A172 (cell line): ENCODE measurements at places on chromosomes 7 and 10.

DNA sequence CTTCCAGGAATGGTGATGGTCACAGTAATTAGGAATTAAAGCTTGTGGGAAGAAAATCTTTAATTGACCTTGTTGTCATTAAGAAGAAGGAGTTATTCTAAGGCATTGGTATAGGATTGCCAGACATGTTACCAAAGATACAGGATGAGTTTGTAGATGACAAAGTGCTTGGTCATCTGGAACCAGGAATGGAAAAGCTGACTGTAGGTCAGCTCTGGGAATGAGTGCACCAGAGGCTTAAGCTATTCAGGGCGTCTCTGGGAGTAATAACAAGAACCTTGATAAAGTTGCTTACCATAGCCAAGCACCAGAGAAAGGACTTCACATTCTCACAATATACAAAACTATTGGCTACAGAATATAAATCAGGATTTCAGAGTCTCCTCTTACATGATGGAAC lies 89.0 kb downstream of the PHTF2 start:
- DNase-seq, result peak; percentile 49

DNA sequence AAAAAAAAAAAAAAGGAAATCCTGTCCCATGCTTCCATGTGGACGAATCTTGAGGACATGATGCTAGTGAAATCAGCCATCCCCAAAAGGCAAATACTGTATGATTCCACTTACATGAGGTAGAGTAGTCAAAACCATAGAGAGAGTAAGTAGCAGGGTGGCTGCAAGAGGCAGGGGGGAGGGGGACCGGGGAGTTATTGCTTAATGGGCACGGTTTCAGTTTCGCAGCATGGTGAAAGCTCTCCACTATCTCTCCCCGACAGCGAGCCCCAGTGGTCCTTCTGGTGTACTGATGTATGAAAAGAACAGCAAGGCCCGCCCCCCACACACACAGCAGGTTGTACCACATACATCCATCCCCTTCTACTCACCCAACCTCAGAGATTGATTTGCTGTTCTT lies 32.8 kb downstream of the NOD1 start:
- DNase-seq, result no peak

GRCh38 chr7:143882604-143883078 lies 19.3 kb downstream of the TCAF1 start:
- DNase-seq, result peak; percentile 63

DNA sequence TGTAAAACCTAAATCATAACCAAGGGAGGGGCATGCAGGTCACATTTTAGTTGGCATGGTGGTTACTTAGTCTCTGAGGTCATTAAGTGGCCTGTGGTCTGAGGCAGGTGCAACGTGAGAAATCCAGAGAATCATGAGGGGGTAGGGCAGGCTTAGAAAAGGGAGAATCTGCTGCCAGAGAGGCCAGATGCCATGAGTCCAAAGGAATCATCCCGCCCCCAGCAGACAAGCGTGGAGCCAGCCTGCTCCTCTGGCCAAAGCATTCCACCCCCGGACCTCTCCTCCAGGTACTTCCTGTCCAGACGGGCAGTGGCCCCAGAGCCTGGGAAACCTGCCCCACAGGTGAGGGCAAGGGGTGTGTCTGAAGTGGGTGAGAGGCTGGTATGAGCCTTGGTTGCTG lies 196.4 kb upstream of the ZNF32 start:
- no peak for DNase-seq

DNA sequence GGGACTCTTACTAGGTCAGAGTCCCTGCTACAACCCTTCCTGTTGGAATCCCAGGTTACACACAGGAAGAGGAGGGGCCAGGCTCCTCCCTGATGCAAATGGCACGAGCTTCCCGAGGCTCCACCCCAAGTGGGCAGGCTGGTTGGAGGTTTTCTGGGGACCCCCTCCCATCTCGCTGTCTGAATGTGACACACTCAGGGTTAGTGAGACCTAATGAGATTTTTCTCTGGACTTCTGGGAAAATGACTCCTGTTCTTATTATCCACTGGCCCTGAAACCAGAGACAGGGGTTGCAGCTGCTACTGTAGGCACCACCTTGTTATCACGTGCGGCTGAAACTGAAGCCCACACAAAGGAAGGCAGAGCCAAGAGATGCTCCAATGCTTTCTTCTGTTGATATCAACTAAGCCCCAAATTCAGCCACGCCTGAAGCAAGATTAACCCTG lies 103.3 kb downstream of the FAM107B start:
- DNase-seq, result no peak

GRCh38 chr7:34309116-34309515 lies 348.9 kb upstream of the NPSR1 start:
- no peak for DNase-seq

GRCh38 chr7:95255691-95256090 lies 68.6 kb downstream of the PON1 start:
- no peak for DNase-seq

- DNase-seq, result no peak
Measured at GRCh38 chr10:42865716-42866114, 83.1 kb downstream of the BMS1 start.

GRCh38 chr7:67484244-67484751 lies 487.7 kb downstream of the TYW1 start:
- peak; percentile 70 for DNase-seq

GRCh38 chr10:111243126-111243525 lies 166.3 kb downstream of the ADRA2A start:
- no peak for DNase-seq

GRCh38 chr10:78300526-78300925 lies 266.9 kb downstream of the RPS24 start:
- no peak for DNase-seq

- DNase-seq, result peak; percentile 86
Measured at GRCh38 chr10:62093863-62094291, 174.8 kb downstream of the RTKN2 start.

DNA sequence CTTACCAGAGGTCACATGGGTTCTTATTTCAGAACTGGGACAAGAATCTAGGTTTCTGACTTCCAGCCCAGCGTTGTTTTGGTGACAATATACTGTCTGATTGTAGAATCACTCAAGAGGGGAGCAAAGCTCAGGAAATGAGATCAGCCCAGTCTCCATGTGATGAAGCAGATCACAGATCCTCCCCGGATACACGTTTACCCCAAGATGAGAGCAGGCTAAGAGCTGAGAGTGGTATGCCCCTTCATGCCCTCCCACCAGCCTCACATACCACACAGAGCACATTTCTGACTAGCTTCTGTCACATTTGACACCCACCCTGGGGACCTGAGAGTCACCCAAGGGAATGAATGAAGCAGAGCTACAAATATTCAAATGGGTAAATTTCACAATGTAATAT lies 27.1 kb upstream of the PRKCQ start:
- DNase-seq, result no peak

- DNase-seq, result no peak
Measured at GRCh38 chr10:102246261-102246660, 929 bp downstream of the GBF1 start.

DNA sequence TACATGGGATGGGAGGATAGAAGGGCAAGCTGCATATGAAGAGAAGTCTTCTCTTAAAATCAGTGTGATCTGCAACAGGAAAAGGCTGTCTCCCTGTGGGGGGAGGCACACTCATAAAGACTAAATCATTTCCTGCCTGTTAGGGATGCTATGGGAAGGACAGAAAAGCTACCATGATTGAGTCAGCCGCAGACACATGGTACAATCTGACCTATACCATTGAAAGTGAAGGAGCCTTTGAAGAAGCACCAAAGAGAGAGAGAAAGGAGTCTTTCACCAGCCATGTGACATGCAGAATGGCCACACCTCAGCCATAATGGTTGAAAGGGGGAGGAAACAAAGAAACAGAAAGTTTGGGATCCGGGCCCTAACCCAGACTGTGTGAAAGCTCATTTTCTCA lies 29.1 kb downstream of the NUDCD3 start:
- peak; percentile 90 for DNase-seq

DNA sequence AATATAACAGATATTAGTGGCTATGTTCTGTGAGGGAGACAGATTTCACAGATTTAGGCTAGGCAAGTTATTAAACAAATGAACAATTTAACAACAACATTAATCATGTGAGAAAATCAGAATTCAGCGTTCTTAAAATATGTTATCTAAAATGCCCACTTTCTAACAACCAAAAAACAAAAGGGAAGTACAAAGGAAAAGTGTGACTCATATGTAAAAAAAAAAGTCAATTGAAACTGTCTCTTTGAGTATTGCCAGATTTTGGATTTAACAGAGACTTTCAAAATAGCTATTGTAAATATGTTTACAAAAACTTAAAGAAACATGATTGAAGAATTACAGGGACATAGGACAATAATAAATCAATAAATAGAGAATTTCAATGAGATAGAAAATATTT lies 34.8 kb upstream of the ARHGAP22 start:
- DNase-seq, result no peak

- DNase-seq, result no peak
Measured at GRCh38 chr7:103833401-103833800, 156.1 kb downstream of the RELN start.

DNA sequence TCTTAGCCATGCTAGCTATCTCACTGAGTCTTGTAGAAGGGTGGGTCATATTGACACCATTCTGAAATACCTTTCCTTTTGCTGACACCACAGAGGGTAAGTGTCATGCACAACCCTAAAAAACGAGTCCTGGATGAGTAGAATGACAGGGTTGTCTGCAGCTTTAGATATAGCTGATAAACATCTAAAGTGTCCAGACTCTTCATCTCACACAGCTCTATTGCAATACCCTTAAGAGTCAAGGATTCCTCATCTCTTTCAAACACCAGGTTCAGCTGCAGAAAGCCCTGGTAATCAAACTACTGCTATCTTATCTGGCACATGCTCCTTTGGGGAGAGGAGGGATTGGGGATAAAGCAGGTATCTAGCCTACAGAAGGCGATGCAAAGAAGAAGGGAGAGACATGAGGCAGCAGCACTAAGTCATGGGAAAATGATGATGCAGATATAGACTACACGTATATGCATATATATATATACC lies 127.0 kb downstream of the ANK3 start:
- no peak for DNase-seq

DNA sequence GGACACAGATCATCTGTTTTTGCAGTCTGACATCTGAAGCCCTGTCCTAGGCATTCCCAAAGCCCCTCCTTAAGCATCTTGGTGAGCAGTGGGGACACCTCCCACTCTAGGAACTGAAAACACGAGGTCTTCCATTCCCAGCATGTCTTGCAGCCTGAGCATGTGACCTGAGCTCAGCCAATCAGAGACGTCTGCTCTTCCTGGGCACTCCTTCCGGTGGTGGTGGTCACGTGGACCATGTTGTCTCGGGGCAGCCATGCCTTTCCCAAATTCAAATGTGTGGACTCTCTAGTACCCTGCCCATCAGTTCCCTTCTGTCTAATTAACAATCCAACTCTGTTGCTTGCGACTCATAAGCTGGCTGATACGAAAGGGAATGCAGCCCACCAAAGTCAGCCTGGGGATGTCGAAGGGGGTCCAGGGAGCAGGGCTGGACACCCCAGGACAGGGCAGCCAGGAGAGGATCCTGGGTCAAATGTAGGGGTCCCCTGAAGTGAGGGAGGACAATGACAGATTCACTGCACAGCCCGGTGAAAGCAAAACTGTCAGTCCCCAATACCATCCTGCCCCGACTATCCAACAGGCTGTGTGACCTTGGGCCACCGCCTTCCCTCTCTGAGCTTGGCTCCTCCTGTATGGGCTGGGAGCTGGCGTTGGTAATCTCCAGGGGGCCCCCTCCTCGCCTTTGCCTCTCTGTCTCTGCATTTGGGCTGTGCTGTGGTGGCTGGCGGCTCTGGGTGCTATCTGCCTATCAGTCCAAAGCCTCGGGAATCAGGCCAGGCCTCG lies 57.4 kb upstream of the BAIAP2L1 start:
- no peak for DNase-seq

- DNase-seq, result peak; percentile 42
Measured at GRCh38 chr7:50142425-50143017, 49.5 kb upstream of the ZPBP start.

DNA sequence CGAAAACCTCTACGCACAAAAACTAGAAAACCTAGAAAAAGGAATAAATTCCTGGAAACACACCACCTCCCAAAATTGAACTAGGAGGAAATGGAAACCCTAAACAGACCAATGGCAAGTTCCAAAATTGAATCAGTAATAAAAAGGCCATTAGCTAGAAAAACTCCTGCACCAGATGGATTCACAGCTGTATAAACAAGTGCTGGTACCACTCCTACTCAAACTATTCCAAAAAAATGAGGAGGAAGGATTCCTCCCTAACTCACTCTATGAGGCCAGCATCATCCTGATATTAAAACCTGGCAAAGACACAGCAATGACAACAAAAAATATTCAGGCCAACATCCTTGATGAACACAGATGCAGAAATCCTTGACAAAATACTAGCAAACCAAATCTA lies 228.2 kb downstream of the CHRM2 start:
- DNase-seq, result no peak

DNA sequence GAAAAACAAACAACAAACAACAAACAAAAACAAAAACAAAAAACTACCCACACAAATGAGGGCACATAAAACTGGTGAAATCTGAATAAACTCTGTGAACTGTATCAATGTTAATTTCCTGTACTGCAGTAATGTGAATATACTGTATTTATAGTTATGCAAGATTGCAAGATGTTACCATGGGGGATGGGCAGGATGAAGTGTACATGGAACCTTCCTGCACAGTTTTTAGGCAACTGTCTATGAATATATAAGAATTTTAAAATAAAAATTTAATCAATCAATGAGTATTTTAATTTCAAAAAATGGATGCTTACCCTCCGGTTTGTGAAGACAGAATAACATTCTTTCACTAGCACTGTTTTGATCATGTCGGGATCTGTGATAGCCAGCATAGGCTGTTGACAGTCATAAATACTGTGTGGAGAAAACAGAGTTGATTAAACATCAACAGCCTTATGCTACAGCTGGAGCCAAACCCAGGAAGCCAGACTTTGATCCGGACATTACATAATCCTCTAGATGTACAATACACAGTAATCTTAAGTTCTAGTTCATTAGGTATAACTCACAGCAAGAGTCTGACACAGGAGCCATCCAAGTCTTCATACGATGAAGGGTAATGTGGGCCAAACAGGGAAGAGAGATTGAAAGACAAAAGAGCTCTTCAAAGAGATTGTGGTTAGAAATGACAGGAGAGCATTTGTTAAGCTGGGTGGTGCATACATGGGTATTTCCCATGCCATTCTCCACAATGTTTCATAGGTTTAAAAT lies 14.8 kb downstream of the CYP3A7 start:
- no peak for DNase-seq

GRCh38 chr7:40057292-40057691 lies 77.1 kb downstream of the MPLKIP start:
- peak; percentile 50 for DNase-seq

- DNase-seq, result peak; percentile 57
Measured at GRCh38 chr10:130109796-130110245, 809 bp downstream of the C10orf143 start.

- no peak for DNase-seq
Measured at GRCh38 chr7:121572615-121573014, 176.5 kb upstream of the FAM3C start.
